ENCODE measurements at places on chromosomes 2 and 18.
A peak's percentile ranks its signal among the peaks of the same experiment; 100 is the strongest.

DNA sequence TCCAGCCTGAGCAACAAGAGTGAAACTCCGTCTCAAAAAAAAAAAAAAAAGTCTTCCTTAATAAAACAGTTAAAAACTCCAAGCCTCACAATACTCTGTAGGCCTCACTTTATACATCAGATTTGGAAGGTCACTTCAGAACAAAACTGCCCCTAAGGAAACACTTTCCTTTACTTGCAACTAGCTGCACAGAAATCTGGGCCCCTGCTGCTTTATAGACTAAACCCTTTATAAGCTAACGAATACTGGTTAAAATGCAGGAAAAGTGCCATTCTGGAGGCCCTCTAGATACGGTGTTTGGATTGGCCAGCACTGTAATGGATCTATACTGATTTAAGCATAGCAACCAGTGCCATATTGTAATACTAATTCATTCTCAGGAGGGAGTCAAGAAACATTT is 1.5 kb downstream of the ABHD1 start:
- DNase-seq: no peak

DNA sequence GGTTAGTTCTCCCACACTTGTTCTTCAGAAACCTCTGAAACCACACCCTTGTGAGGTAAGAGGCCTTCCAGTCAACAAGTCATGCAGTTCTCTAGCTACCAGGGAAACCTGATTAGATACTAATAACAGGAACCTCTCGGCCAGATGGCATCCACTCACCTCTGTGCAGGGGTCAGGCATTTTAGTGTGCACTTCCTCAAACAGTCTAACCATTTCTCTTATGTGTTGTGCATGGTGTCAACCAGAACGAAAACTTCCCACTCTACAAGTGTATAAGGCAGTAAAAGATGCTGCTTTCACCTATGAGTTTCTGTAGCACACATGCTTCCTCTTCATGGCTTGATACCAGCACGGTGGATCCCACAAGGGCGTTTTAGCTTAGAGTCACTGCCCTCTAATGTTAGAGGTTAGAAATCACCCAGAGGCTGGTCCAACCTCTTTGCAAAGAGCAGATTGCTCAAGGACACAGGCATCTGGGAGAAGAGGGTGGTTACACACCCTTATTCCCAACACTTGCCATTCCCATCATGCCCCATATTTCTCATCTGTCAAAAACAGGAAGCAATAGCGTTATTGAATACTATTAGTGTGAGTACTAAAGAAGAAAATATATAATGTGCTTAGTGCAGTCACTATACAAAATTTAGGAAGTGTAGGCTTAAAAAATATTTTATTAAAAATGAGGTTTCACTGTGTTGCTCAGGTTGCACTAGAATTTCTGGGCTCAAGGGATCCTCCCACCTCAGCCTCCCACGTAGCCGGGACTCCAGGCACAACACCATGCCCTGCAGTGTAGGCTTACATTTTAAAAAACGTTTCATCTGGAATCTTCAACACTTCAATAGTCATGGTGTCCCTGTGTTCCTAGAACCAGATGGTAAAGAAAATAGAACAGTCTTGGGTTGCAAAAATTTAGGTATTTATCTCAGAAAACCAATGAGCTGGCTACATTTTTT is 34.5 kb upstream of the RAB31 start:
- peak; percentile 76 for DNase-seq

DNA sequence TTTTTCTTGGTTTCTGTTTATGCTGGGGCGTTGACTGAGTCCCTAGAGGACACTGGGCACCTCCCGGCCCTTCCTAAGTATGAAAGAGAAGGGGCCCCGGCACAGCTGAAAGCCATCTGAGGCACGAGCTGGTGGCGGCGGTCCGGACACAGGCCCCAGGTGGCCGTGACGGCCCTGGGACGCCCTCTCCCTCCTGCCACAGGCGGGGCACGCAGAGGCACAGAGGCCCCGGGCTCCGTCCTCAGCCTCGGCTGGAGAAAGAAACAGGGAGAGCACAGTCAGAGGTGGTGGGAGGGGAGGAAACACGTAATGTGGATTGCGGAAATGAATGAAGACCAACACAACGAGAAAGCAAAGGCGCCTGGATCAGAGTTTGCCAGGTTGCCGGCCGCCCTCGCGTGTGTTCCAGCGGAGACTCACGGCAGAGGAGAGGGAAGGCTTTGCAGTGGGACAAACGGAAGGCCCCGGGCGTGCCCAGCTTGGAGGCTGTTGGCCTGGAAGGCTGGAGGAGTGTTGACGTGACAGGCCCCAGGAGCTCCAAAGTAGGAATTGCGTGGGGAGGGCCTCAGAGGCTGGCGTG is 119.1 kb downstream of the PTGR3 start:
- no peak for DNase-seq

DNA sequence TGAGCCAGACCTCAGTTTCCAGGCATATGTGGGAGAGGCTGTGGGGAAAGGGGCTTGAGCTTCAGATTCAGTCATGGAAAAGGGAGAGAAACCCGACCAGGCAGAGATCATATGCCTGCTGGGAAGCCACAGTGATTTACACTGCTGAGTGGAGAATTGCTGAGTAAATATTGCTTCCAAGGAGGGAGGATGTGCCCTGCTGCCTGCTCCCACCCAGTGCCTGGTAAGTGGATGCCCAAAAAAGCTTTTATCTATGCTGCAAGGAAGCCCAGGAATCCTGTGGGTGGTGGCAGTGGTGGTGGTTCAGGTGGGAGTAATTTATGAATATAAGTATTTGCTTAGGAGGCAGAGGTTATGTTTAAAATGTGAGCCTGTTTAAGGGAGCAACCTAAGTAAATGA is 39.5 kb downstream of the INO80C start:
- DNase-seq: no peak

- DNase-seq: no peak
Observed at GRCh38 chr2:165428926-165429325, 40.6 kb upstream of the CSRNP3 start.

GRCh38 chr2:218405746-218406208 is 6.1 kb downstream of the CTDSP1 start:
- no peak for DNase-seq
